Amniotic epithelial cell (primary cell): ENCODE measurements at places on chromosomes 5 and 9.
A peak's percentile ranks its signal among the peaks of the same experiment; 100 is the strongest.

DNA sequence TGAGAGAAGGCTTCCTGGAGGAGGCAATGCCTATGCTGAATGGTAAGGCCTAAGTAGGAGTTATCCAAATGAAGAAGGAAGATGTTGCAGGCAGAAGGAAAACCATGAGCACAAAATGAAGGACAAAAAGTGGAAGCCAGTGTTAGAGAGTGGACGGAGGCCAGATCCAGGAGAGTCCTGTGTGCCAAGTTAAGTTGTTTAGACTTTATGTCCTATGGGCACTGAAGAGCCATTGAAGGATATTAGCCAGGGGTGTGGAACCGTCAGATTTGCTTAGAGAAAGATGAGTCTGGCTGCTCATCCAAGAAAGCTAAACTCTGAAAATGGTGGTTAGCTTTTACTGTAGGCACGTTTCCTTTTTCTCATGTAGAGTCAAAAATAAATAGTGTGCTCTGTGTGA lies 254.7 kb downstream of the ADAMTSL1 start:
- no peak for DNase-seq

DNA sequence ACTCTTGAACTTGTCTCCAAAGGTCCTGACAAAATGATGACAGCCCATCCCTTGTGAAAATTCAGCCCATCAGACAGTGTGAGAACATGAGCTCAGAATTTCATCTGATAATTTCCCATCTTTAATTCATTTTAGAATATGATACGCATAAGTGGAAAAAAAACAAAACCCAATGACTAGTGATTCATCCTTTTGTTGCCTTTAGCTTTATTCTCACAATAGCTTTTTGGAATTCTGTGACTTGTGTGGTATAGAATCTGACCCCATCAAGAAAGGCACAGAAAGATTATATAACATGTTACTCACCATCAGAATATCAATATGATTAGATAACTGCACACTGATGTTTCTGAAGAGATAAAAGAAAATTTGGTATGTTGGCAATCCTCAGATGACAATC lies 16.1 kb upstream of the TMED7 start:
- DNase-seq, result no peak

DNA sequence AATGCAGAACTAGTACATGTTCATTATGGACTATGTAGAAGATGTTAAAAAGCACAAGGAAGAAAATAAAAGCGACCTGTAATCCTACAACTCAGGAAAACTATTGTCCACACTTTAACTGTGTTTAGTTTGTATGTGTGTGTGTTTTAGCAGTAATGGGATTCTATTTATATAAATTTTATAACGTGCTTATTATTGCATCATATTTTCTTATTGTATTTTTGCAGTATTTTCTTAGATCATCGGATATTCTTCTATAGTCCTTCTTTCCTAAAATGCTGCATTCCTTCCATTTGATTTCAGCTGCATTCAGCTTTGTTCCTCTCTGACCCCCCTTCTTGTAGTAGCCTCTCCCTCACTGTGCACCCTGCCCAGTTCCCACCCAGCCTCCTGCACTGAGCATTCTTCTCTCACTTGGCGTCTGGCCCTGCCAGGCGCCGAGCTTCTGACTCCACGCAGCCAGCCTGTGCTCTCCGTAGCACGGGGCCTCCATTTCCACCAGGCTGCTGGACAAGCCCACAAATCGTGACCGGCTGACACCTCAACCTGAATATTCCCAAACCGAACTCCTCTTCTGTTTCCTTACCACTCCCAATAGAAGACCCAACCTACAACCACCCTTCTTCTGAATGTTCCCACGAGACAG lies 39.9 kb downstream of the MVB12B start:
- peak; percentile 17 for DNase-seq

DNA sequence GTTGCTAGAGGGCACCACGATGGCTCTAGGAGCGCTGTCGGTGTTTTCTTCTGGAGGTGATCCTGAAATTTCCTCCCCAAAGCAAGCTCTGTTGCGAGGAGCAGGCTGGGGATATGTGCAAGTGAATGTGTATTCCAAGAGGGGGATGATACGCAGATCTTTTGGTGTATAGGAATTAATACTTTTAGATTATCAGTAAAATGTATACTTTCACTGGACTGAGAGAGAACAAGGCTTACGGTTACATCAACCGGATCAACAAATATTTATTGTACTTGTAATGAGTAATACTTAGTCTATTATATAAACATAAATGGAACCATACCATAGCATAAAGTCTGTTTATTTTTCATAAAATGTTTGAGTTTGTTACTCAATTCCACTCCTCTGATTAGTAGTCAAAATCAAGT lies 632 bp upstream of the PRKAA1 start:
- DNase-seq, result no peak

DNA sequence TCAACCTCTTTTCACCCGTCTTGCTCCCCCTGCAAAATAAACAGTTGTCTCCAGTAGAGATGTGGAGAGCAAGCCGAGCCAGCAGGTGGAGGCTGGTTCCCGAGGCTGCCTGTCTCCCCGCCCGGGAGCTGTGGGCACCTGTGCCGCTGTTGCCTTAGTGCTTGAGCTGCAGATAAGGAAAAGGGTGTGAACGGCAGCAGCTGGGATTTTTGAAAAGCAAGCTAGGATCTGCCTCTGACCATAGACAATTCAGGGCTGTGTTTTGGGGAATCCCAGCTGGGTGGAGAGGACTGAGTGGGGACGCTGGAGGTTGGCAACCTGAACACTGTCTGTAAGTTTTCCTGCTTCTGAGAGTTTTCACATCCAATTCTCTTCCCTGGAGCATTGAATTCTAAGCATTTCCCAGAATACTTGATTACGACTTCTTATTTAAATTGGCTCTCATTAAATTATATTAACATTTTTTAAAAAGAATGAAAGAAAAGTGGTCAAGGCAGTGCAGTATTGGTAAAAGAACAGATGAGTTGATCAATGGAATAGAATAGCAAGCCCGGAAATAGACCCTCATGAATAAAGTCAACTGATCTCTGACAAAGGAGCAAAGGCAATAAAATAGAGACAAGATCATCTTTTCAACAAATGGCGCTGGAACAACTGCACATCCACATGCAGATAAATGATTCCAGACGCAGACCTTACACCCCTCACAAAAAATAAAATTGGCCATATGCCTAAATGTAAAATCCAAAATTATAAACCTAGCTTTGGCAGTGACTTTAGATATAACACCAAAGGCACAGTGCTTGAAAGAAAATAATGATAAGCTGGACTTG lies 9.7 kb downstream of the WNK2 start:
- no peak for DNase-seq

- no peak for DNase-seq
Observed at GRCh38 chr5:163373436-163374084, 63.8 kb upstream of the CCNG1 start.

GRCh38 chr9:97660847-97661246 lies 27.2 kb downstream of the NCBP1 start:
- DNase-seq, result peak; percentile 81

GRCh38 chr5:81852291-81853029 lies 101.6 kb upstream of the SSBP2 start:
- DNase-seq, result peak; percentile 37

- DNase-seq, result peak; percentile 39
Observed at GRCh38 chr5:169788168-169788567, 151.1 kb downstream of the DOCK2 start.

- DNase-seq, result no peak
Observed at GRCh38 chr9:70761139-70761670, 346.7 kb upstream of the KLF9 start.

DNA sequence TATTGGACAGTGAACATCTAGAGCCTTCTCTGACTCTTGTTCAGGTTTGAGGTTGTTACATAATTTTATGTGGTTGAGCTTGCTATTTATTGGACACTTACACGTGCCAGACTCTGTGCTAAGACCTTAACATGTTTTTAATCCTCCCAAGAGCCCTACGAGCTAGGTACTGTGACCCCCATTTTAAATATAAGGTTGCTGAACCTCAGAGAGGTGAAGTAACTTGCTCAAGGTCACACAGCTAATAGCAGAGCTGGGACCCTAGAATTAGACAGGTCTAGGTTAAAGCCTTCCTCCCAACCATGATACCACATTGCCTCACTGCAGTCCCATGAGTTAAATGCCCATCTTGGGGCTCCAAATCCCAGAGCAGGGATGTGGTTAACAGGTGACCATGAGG lies 135.7 kb upstream of the PITX1 start:
- DNase-seq, result no peak

GRCh38 chr9:85319936-85320656 lies 421.7 kb downstream of the AGTPBP1 start:
- no peak for DNase-seq

GRCh38 chr5:63155310-63155631 lies 576.7 kb downstream of the LRRC70 start:
- DNase-seq, result no peak

DNA sequence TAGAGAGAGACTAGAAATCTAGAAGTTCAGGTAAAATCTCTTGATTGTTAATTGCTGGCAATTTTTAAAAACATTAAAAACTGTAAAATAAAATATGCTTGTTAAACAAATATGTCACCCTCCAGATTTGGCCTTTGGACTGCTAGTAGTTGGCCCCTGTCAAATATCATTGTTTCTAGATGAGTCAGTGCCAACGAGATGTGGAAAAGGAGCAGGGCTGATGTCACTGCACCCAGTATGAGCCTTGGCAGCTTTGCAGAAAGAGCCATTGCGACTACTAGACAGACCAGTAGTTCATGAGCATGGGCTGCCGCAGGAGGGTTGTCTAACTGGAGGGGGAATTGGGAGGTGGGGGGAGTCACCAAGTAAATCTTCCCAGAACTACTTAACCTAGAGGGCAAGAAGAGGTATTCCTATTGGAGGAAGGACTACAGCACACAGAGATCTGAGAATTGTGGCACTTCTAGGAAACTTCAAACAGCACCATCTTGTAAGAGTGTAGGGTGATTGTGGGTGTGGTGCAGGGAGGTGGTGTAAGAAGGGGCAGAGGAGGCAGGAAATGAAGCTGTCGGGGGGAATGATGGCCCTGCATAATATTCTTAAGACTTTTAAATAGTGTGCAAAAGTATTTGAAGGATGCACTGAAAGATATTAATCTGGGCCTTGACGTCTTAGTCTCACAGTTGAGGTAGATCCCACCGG lies 7.1 kb upstream of the DOCK2 start:
- DNase-seq, result peak; percentile 49

GRCh38 chr9:3868012-3868411 lies 342.2 kb upstream of the RFX3 start:
- DNase-seq, result no peak
